Tongue (tissue), 3 donors: ENCODE measurements at places on chromosomes 4 and X.
A peak's percentile ranks its signal among the peaks of the same experiment; 100 is the strongest.

DNA sequence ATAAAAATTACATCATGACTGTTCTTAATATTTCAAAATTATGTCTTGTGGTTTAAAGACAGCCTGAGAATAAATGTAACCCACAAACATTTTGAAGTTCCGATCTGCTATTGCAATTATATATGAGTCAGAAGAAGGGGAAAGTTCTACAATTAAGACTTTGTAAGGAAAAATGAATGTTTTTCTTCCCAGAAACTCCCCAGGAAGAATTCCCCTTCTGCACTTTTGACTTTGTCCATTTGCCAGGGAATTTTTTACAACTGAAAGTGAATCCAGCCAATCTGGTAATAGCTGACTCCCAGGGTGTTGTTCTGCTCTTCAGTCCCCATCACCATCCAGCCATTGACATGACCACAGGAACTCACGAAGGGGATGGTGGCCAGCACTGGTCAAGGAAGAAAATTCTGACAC, 61.6 kb upstream of the NOCT start:
- peak; percentile 47 for DNase-seq

GRCh38 chr4:53962516-53963225, 101.7 kb downstream of the CHIC2 start:
- DNase-seq: no peak

DNA sequence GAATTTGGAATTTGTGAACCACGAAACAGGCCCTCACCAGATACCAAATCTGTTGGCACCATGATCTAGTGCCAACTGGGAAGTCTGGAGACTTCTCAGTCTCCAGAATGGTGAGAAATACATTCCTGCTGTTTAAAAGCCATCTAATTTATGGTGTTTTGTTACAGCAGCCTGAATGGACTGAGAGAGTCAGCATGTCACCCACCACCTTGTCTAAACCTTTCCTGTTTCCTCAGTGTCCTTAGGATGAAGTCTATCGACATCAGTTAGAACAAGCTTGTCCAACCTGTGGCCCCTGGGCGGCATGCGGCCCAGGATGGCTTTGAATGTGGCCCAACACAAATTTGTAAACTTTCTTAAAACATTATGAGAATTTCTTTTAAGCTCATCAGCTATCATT, 42.1 kb downstream of the FREM3 start:
- no peak for DNase-seq

DNA sequence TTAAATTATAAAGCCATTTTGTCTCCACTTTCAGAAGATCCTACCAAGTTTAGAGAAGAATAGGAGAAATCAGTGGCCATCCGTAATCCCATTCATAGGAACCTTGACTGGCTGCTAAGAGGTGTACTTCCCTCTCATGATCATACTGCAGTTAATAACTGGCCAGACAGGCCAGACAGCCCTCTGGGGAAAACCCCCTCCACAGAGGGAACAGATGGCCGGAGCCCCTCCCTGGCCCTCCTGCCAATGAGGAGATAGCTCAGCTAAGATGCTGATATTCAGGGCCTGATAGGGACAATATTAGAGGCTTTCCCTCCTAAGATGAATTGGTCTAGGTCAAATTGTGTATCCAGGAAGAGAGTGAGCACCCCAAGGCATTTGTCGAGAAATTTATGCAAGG, 200.0 kb upstream of the MAOA start:
- DNase-seq: peak; percentile 3

DNA sequence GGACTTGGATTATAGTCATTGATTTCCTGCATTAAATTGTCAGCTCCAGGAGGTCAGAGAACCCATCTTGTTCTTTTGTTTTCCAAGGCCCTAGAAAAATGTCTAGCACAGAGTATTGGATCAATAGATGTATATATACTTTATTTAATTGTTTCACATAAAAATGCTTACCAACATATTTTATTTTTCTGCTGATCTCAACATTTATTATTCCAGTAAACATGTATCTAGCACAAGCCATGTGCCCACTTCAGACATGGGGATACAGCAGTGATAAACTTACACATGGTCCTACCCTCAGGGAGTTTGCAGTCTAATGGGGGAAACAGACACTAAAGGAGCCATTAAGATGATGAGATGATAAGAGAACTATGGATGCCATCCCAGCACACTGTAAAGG, 49.1 kb upstream of the TBC1D9 start:
- DNase-seq: no peak

GRCh38 chr4:20614816-20615215, 85.4 kb upstream of the PACRGL start:
- no peak for DNase-seq

DNA sequence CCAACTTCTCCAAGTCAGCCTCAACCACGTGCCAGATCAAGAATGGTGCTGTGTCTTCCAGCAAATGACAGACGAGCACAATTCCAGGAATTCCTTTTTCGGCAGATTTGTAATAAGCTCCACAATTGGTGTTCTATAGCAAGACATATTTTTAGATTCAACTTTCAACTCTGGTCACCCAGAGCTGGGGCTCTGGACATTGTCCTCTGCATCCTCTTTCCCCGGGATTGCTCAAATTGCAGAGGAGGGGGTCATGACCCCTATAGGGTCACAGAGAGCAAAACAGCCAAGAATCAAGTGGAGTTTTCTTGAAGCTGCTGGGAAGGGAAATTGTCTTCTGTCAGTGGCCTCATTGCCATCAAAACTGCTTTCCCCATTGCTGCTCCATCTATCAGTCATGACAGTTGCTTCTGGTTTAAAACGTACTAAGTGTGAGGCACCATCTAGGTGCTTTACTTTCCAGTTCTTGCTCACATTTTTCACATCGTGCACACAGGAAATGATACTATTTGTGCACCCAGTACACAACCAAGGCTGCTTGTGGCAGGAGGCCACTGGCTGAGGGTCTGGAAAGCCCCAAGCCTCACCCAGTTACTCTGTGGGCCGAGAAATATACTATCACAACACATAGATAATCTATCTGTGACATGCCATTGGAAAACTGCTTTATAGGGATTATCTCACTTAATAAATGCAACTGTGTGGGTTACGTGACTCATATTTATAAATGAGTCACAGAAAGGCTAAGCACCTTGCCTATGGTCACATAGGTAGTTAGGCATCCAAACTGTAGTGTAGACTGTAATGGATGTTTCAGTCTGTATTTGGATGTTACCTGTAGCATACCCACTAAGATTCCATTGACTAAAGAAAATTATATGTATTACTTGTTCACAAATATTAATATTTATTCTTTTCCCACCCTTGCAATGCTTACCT, 91.7 kb upstream of the PHOX2B start:
- DNase-seq: peak; percentile 16

DNA sequence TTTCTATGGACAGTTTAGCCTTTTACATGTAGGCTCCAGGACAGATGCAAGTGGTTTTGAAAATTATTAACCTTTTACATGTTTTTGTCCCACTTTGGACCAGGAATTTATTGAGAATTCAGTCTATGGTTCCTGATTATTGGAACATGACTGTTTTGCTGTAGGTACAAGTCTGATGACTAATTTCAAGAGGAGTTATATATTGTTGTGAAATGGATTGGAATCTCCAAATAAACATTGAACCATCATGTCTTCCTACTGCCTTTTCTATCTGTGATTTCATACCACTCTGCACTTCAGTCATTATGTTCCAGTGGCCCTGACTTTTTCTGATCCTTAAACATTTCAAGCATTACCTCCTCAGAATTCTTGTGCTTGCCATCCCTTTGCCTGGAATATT, 35.9 kb downstream of the TBC1D19 start:
- DNase-seq: no peak

DNA sequence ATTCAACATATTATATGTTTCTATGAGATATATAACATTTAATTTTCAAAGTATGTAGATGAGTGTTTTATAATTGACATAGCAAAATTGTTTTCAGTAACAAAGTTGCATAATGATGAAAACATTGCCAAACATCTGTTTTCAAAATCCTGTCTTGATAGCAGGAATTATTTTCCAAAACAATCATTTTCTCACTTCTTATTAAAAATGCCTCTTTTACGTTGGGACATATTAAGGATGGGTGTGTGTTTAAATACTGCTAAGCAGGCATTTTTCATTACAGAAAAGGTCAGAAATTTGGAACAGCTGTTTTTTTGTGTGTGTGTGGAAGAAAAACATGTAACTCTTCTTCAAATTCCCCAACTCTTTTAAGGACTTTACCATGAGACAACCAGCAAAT, 452.0 kb downstream of the SPRY1 start:
- DNase-seq: peak; percentile 55

- no peak for DNase-seq
Measured at GRCh38 chr4:120830204-120830603, 92.3 kb downstream of the PRDM5 start.

- no peak for DNase-seq
Measured at GRCh38 chr4:176013476-176014247, 52.0 kb upstream of the WDR17 start.

DNA sequence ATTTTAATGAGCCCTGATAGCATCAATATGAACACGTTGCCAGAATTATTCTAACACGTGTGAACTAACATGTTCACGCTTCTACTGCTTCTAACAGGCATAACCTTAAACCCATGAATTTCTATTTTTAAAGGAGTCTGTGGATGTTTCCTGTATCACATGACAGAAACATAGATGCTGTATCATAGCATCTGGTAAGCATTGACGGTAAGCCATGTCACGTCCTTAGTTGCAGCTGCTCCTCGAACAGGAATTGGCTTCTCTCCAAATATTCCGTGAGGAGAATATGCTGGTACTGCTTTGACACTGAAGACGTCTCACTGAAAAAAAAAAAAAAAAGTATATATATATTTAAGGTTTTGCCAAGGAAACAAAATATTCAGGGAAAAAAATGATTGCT, 105.1 kb upstream of the MXRA5 start:
- DNase-seq: peak; percentile 80

- DNase-seq: no peak
Measured at GRCh38 chr4:148173397-148174017, 268.7 kb downstream of the NR3C2 start.
